ENCODE measurements at places on chromosomes 16 and 17. TPM values are rescaled to one million over a fixed set of nuclear protein-coding genes. Genes with fewer than 3 reads are reported as not detected.

The IL17C gene
- not detected for total RNA-seq

The WNT9B gene
- total RNA-seq = not detected

The NLE1 gene
- total RNA-seq = 15.5 TPM

The SLC35G6 gene
- not detected for total RNA-seq

The DRC3 gene
- 0.86 TPM for total RNA-seq

The TNS4 gene
- 0.14 TPM for total RNA-seq

All from placental pericyte (primary cell).